ENCODE measurements at places on chromosomes 7 and 10.

DNA sequence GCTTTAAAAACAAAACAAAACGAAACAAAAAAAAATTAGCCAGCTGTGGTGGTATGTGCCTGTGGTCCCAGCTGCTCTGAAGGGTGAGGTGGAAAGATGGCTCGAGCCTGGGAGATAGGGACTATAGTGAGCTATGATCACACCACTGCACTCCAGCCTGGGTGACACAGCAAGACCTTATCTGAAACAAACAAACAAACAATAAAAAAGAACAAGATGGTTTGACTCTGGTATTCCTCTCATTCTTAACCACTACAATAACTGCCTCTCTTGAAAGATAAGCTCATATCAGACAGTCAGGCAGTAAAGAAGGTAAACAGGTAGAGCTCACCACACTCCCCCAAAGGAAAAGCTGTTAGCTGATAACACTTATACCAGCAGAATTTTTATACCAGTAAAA, 14.1 kb upstream of the DUSP5 start:
- DNase-seq: no peak
- no peak overlapping the region for H3K27ac ChIP-seq
- no peaks in the 10 kb centered on the region for H3K27me3 ChIP-seq
- no peaks in the 10 kb centered on the region for H3K36me3 ChIP-seq
- H3K4me3 ChIP-seq: no peak overlapping the region

DNA sequence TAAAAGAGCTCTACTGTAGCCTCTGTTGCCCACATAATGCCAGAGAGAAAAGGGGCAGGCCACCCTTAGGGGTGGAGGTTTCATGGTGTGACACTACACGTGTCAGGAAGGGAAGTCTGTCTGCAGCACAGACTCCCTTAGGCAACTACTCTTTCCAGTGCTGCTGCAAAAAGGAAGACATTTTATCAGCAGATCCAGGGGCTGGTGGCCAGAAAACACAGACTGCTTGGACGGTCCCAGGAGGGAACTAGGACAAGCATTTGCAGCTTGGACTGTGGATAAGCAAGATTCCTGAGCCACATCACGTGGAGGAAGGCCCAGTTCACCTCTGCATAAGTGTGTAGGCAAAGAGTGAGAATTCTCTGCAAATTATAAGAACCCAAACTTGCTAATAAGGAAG, 220.8 kb downstream of the FANK1 start:
- no peak overlapping the region for H3K4me3 ChIP-seq
- no peak for DNase-seq
- H3K27ac ChIP-seq: no peak overlapping the region
- H3K4me1 ChIP-seq: no peaks in the 10 kb centered on the region
- no peaks in the 10 kb centered on the region for H3K36me3 ChIP-seq
- H3K27me3 ChIP-seq: no peaks in the 10 kb centered on the region

DNA sequence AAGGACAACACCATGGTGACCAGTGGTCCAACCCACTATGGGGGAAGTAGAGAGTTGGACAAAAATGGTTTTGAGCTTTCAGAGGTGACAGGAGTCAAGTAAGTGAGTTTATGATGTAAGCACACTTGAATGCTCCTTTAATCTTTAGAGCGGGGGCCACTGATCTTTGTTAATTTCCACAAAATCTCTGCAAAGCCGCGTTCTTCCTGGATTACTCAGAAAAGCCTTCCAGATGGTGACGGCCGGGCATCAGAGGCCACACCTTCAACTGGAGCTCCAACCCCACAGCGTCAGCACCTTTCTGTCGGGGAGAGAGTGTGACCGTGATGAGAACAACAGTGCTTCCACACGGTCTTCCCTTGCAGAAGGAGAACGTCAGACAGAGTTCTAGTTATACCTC, 35.2 kb upstream of the KLF6 start:
- no peak overlapping the region for H3K4me3 ChIP-seq
- no peak overlapping the region for H3K27ac ChIP-seq
- no peaks in the 10 kb centered on the region for H3K27me3 ChIP-seq
- no peak for DNase-seq
- H3K36me3 ChIP-seq: no peaks in the 10 kb centered on the region

GRCh38 chr10:98055841-98056516, 25.6 kb upstream of the CRTAC1 start:
- no peak overlapping the region for H3K4me3 ChIP-seq
- no peaks in the 10 kb centered on the region for H3K27me3 ChIP-seq
- H3K4me1 ChIP-seq: no peaks in the 10 kb centered on the region
- H3K27ac ChIP-seq: no peak overlapping the region
- no peaks in the 10 kb centered on the region for H3K36me3 ChIP-seq

DNA sequence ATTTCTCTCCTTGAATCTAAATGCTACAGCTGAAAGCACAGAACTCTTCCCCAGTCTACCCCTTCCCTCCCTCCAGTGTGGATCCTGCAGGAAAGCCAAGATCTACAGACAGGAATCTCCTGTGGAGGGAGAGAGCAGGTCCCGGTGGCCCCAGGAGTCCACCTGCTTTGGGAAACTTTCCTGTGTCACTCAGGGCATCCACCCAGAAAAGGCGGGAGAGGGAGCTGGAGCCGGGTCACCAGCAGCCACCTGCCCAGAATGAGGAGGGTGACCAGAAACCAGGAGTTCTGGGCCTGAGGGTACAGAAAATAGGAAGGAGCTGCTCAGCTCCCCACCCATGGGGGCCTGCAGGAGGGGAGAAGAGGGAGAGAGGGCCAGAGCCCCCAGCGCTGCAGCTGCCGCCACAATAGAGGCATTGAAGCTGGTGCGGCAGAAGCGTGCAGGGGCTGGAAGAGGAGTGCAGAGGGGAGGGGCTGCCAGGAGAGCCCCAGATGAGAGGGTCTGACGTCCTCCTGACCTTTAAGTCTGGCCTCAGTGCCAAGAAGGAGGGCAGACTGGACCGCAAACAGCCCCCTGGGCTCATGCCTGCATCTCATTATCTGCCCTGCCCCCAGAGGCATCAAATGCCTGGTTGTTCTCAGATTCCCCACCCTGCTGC, 56.3 kb upstream of the TMEM72 start:
- H3K4me3 ChIP-seq: no peak overlapping the region
- no peak for DNase-seq
- H3K36me3 ChIP-seq: no peaks in the 10 kb centered on the region
- no peaks in the 10 kb centered on the region for H3K27me3 ChIP-seq
- no peak overlapping the region for H3K27ac ChIP-seq

DNA sequence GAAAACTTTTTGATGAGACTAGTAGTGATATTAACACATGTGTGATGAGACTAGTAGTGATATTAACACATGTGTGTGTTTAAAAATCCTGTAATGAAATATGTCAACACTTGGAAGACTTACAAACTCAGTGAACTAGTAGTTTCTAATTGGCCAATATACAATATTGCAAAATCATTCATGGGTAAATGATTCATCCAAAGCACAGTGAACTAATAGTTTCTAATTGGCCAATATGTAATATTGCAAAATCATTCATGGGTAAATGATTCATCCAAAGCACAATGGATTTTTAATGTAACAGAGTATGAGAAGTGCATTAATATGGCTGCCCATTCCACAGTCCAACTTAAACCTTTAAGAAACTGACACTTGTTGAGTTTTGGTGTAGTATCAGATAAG, 77.8 kb downstream of the ATAD1 start:
- no peaks in the 10 kb centered on the region for H3K36me3 ChIP-seq
- no peak for DNase-seq
- no peak overlapping the region for H3K27ac ChIP-seq
- no peaks in the 10 kb centered on the region for H3K4me1 ChIP-seq

GRCh38 chr10:1020958-1021357, 4.7 kb downstream of the IDI2 start:
- no peaks in the 10 kb centered on the region for H3K4me1 ChIP-seq
- H3K27ac ChIP-seq: no peak overlapping the region
- H3K36me3 ChIP-seq: peaks cover 28% of the 10 kb centered on the region
- H3K27me3 ChIP-seq: no peaks in the 10 kb centered on the region

DNA sequence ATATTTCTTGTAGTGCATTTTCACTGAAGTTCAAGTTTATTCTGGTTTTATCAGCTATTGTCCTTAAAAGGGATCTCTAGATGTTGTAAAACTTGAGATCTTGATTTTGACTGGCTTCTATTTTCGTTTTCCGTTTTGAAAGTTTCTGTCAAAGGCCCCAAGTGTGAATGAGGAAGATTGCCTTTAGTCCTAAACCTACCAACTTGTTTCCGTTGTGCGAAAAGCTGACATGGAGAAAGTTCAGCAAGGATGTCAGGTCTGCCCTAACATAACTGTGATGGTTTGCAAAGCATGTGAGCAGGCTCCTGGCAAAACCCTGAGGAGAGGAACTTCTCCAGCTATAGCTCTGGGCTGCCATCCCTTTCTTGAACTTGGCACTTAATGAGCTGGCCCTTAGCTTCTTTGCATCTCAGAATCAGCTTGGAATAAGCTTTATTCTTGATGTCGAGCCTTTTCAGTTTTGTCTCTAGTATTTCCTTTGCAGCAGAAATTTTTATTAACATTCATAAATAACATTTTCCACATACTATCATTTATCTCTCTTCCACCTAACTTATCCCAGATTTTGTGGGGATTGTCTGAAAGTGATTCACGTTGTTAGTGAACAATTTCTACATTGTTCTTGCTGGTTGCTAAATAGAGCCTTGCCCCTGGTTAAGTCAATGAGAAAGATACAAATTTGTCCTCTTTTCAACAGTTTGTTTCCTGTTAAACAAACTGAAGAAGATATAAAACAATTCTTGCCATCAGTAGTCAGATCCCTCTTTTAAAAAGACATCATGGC, 559.4 kb downstream of the SUGCT start:
- no peak overlapping the region for H3K27ac ChIP-seq
- no peaks in the 10 kb centered on the region for H3K4me1 ChIP-seq
- no peak overlapping the region for H3K4me3 ChIP-seq
- no peaks in the 10 kb centered on the region for H3K27me3 ChIP-seq
- H3K36me3 ChIP-seq: no peaks in the 10 kb centered on the region
- DNase-seq: no peak

DNA sequence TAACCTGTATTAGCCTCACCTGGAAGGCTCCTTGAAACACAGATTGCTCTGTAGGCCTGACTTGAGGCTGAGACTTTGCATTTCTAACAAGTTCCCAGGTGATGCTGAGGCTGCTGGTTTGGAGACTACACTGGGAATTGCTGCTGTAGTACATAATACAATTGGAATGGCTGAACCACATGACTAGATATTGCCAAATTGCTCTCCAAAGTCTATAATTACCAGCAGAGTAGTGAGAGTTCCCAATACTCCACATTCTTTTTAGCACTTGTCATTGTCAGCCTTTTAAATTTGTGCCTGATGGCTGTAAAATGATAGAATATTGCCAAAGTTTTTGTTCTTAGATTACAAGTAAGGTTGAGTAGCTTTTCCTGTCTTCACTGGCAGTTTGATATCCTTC, 39.9 kb downstream of the PLEKHA8 start:
- no peaks in the 10 kb centered on the region for H3K4me1 ChIP-seq
- H3K4me3 ChIP-seq: no peak overlapping the region
- H3K27me3 ChIP-seq: no peaks in the 10 kb centered on the region
- no peak for DNase-seq

- no peak overlapping the region for H3K27ac ChIP-seq
- no peaks in the 10 kb centered on the region for H3K27me3 ChIP-seq
- no peak overlapping the region for H3K4me3 ChIP-seq
- H3K36me3 ChIP-seq: no peaks in the 10 kb centered on the region
- DNase-seq: no peak
These were observed 31.0 kb downstream of the PON3 start for GRCh38 chr7:95365151-95365550.

DNA sequence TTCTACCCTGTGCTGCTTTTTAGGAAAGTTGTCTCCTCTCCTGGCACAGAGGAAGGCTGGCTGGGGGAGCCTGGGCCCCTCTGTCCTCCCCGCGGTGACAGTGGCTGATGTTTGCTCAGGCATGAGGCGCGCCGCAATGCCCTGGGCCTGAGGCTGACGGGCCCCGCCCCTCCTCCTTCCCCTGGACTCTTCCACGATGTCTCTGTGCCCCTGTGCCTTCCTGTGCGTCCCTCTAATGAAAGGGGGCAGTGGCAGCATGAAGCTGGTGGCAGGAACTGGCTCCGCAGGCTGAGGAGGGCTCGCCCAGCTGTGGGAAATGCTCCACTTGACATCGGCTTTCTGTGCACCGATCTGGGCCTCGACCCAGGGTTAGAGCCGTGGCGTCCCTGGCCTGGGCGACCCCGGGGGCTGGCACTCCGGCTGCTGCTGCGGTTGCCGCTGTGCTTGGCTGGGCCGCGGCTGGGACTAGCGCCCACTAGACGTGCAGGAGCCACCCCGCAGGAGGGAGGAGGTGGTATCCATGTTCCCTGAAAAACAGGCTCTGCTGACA, 67.9 kb downstream of the ZNF680 start:
- H3K4me3 ChIP-seq: no peak overlapping the region
- H3K36me3 ChIP-seq: no peaks in the 10 kb centered on the region
- DNase-seq: no peak
- no peak overlapping the region for H3K27ac ChIP-seq

DNA sequence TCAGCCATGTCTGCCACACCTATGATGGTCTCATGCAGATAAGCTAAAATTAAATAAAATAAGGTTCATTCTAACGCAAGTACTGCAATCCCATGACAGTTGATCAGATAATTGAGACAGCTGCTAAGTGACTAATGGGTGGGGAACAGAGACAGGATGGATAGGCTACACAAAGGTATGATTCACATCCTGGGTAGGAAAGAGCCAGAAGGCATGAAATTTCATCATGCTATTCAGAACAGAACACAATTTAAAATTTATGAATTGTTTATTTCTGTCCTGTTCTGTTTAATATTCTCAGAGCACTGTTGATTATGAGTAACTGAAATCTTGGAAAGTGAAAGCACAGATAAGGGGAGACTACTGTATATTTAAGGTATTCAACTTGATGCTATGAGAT, 381.8 kb upstream of the SORCS1 start:
- DNase-seq: no peak
- H3K27ac ChIP-seq: no peak overlapping the region

- H3K36me3 ChIP-seq: no peaks in the 10 kb centered on the region
- DNase-seq: no peak
- no peaks in the 10 kb centered on the region for H3K4me1 ChIP-seq
- H3K27me3 ChIP-seq: no peaks in the 10 kb centered on the region
- H3K27ac ChIP-seq: no peak overlapping the region
- H3K4me3 ChIP-seq: no peak overlapping the region
These were observed 48.9 kb downstream of the ZCCHC24 start for GRCh38 chr10:79396520-79396919.
